ENCODE measurements at places on chromosomes 1 and 21.

DNA sequence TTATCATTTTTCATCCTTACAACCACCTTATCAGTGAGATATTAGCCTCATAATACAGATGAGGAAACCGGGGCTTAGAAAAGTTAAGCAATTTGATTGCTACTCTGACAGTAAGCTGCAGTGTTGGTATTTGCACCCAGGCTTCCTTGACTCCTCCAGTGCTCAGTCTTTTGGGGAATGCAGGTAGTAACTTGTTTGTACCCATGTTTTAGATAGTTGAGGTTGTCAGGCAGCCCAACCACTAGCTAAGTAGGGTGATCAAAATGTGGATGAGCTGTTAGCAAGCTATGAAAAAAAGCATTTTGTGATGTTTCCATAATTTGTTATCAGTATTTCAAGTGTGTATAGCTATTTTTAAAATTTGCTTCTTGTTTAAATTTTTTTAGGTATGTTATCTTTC is 80.8 kb downstream of the SASS6 start:
- DNase-seq, result no peak

- no peak for DNase-seq
Measured at GRCh38 chr1:229234870-229235472, 35.9 kb upstream of the RAB4A start.

DNA sequence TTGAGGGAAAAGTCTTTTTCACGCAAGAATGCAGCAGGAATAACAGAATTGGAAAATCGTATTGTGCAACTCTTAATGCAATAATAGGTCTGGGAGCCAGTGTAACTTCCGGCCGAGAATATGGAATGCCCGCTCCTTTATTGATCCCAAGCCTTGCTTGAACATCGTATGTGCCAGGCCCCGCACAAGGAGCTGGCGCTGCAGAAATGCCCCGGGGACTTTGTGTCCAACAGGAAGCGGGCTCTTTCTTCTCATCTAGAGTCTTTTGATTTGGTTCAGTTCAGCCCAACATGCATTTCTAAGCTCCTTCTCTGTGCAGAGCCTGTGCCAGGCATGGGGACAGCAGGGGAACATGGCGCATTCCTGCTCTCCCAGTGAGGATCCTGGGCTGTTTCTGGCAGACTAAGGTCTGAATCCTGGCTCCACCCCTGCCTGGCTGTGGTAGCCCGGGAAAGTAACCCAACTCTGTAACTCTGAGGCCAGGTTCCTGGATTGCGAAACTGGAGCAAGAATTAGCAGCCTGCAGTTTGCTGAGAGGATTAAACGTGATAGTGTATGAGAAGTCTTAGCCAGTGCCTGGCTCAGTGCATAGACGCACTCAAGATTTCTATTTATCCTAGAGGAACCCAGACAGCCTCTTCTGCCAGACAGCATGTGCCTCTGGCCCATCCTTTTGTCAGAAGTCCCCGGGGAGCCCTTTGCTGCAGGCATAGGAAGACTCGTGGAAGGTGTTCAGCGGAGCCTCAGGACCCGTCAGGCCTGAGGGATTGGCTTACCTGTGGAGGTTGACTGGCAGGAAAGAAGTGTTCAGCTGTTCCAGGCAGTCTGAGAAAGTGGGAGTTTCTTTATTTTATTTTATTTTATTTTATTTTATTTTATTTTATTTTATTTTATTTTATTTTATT is 987 bp upstream of the CDCP2 start:
- DNase-seq, result no peak

DNA sequence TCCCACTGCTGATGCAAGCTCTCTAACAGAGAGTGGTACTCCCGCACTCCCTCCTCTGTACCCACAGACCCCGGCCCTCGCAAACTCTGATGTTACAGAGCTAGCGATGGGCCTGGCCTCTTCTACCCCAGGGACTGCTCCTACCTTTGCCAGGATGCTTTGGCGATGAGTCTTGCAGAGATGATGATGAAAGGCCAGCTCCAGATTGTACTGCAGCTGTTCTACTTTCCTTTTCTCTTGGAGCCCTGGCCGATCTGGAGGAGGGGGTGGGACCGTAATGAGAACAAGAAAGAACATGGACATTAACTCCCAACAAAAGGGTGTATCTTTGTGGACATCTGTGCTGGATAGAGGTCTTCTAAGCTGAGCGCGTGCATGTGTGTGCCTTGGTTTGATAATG is 6.0 kb upstream of the LINGO4 start:
- DNase-seq, result no peak

DNA sequence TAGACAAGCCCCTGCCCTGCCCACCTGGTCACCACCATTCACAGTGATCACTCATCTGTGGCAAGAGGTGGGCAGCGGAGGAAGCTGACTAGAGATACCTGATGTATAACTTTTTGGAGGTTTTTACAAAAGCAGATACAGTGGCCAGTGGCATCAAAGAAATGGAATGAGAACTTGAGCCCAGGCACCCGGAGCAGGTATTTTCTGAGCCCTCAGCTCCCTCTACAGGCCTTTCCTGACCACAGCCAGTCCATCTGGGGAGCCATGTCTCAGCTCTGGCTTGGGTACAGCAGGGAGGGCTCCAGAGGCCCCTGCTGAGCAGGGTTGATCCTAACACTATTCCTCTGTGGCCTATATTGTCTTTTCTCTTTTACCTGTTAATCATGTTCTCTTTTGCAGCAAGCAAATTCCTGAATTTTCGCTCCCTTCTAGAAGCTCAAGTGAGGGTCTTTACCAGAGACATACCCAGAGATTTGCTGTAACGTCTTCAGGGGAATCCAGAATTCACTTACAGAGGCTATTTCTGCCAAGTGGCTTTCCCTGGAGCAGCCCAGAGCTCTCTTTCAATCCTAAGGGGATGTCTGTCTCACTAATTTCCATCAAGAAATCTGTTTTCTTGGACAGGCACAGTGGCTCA is 27.3 kb downstream of the GPR157 start:
- no peak for DNase-seq

Data from stimulated activated CD4-positive, alpha-beta T cell treated with anti-CD3 and anti-CD28 coated beads, TNF-alpha, amount 100 ng/mL, for 1 hour (primary cell).